ENCODE measurements at places on chromosomes 6 and 20.
A peak's percentile ranks its signal among the peaks of the same experiment; 100 is the strongest.

- no peak for DNase-seq
Observed at GRCh38 chr20:45429618-45430017, 13.7 kb downstream of the PIGT start.

DNA sequence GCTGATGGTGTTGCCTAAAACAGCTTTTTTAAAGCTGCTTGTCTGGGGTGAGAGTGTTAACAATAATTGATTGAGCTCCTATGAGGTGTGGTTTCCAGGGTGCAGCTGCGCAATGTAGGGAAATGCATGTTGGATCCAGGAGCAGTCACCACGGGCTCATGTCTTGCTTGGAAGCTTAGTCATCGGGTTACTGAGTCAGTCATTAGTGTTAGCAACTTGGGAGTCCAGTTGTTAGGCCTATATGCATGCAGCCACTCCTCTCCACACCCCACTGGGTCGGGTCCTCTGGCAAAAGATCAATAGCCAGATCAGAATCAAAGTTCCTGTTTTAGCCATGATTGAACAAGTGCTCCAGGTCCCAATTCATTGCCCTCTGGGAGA lies 271.7 kb upstream of the CHD6 start:
- no peak for DNase-seq

DNA sequence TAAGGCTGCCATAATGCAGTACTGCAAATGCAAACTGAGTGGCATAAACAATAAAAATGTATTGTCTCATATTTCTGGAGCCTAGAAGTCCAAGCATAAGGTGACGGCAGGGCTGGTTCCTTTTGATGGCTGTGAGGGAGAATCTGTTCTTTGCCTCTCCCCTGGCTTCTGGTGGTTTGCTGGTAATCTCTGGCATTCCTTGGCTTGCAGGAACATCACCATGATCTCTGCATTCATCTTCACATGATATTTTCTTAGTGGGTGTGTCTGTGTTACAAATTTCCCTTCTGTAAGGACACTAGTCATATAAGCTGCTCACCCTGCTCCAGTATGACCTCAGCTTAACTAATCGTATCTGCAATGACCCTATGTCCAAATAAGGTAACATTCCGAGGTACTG lies 1104.2 kb upstream of the CITED2 start:
- DNase-seq, result no peak

- DNase-seq, result no peak
Observed at GRCh38 chr6:121093928-121094327, 240.4 kb downstream of the TBC1D32 start.

DNA sequence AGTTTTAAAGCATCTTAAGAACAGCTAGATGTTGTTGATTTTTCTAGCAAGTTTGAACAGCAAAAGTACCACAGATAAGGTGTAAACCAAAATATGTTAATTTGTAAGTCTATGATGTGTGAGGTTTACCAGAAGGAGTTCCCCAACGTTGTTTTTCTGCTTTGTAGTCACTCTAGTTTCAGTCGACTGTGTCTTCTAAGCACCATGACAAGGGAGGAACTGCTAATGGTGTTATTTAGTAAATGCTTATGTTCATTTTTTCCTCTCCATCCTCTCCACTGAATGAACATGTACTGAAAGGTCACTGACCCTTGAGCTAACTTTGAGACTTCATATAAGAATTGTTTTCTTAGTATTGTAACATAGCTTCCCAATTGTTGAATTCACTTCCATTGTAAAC lies 3.0 kb downstream of the ENPP3 start:
- DNase-seq, result no peak

DNA sequence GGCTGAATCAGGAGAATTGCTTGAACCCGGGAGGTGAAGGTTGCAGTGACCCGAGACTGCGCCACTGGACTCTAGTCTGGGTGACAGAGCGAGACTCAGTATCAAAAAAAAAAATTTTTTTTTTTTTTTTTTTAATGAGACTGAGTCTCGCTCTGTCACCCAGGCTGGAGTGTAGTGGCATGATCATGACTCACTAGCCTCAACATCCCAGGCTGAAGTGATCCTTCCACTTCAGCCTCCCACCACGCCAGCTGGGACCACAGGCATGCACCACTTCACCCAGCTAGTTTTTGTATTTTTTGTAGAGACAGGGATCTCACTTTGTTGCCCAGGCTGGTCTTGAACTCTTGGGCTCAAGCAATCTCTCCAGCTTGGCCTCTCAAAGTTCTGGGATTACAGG lies 53.3 kb downstream of the MYO6 start:
- DNase-seq, result no peak

DNA sequence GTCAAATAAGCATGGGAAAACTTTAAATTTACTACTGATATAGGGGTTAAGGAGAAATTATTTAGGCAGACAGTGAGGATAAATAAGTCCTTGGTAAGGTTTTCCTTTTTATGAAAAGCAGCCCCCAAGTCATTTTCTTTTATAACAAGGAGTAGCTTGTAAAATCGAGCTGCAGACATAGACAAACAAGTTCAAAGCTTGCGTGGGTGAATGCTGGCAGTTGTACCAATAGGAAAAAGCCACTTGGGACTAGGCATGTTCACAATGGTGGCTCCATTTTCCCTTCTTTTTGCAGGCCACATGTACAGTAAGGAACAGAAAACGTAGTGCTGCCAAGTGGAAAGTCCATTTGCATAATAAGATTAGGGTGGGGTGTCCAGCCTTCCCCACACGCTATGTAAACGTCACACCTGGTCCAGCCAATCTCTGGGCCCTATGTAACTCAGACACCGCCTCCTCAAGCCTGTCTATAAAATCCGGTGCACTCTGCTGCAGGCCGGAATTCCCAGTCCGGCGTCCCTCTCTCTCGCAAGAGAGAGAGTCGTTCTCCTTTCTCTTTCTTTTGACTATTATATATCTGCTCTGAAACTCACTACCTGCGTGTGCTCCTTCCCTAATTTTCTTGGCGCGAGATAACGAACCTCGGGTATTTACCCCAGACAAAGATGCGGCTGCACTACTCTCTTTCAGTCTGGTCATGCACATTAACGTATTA lies 217.1 kb upstream of the MAN1A1 start:
- peak; percentile 72 for DNase-seq

DNA sequence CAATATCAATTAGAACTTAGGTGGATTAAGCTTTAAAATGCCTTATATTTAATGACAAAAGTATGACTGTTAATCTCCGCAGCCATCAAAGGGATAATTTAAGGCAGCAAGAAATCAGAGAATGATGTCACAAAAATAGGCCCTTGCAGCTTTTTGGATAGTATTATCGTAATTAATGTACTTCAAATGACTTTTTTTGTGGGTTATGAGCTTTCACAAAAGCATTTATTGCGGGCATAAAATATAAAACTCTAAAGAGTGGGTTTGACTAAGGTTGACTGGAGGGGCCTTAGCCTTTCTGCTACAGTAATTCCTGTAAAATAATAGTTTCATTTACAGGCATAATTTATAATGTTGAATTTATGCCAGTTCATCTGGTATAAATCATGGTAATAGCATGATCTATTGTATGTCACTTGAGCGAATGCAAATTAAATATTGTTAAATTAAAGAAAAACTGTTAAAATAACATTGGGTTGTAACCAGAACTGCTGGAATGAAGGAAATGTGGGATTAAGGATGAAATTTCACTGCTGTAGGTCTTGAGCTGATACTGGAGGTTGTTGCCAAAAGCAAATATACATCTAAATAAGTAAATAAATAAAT lies 78.5 kb upstream of the ZFP64 start:
- DNase-seq, result no peak

GRCh38 chr6:150258381-150258780 lies 110.4 kb upstream of the IYD start:
- DNase-seq, result no peak

DNA sequence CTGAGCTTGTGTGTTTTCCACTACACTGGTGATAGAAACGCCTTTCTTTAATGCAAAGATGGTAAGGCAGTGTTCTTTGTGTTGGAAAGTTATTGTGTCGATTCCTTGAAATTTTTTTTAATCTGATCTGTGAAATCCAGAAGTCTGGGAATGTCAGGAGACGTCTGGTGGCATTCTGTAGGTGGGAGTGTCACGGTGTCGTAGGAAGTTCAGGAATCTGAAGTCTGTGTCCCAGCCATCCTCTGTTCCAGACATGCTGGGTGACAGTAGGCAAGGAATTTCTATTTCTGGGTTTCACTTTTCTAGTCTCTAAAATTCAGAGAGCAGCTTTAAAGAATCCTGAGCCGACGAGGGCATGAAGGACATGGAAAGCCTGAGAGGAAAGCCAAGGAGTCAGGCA lies 223.8 kb downstream of the ZNF217 start:
- no peak for DNase-seq

- DNase-seq, result no peak
Observed at GRCh38 chr6:27810768-27811450, 101.3 kb downstream of the OR2B2 start.

Data from NCI-H1048 (cell line).